Naive thymus-derived CD4-positive, alpha-beta T cell (primary cell): ENCODE measurements at places on chromosomes 1 and 21. TPM values are rescaled to one million over a fixed set of nuclear protein-coding genes. Genes with fewer than 3 reads are reported as not detected.

DNA sequence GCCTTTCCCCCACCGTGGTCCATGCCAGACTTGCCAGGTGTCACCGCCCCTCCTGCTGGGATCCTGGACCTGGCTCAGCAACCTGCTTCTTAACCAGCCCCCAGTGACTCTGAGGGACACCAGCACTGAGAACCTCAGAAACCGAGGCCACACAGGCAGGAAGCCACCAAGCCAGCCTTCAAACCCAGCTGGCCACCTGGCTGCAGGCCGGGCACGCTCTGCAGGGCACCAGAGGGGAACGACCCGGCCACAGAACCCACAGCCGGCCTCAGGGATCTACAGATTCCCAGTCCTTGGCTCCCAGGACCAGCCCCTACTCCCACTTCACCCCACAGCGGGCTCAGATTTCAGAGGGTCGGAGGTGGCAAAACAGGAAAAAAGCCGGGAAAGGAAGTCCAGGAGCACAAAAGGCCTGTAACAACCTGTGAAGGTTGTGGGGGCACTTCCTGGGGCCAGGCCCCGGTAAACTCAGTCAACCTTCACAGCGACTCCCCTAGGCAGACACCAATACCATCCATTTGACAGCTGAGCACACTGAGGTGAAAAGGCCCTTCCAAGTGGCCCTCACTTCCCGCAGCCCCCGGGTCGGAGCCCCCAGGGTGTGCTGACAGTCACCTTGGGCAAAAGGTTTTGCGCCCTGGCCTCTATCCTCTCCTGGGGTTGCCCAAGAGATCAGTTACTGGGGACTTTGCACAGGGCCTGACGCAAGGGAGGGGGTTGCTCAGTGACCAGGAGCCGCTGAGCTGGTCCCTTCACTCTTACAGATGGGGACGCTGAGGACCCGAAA, 14.1 kb downstream of the RUNX3 start:
- no peak for DNase-seq

GRCh38 chr1:183593356-183593755, 3.1 kb upstream of the NCF2 start:
- DNase-seq = no peak

DNA sequence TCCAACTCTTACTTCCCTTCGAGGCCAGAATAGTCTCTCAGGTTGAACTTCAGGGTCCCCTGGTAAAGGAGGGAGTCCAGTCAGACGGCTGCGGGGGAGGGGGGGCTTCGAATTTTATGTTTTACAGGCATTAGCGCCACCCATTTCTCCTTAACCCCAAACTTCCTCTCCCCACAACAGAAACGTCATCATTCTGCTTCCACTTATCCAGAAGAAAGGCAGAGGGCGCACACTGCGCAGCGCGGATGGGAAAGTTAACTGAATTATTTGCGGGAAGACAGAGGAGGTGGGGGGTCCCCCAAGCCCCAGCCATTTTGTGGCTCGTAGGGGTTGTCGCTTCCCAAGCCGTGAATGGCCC, 529 bp upstream of the PRMT2 start:
- no peak for DNase-seq

The MAP3K7CL gene
- 6.8 TPM for polyA plus RNA-seq

GRCh38 chr1:205576805-205577761, 54.7 kb downstream of the ELK4 start:
- DNase-seq = no peak

DNA sequence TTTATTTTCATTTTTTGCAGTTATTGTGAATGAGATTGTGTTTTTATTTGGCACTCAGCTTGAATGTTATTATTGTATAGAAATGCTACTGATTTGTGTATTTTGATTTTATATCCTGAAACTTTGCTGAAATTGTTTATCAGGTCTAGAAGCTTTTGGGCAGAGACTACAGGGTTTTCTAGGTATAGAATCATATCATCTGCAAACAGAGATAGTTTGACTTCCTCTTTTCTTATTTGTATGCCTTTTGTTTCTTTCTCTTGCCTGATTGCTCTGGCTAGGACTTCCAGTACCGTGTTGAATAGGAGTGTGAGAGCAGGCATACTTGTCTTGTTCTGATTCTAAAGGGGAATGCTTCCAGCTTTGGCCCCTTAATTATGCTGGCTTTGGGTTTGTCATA, 27.3 kb downstream of the ZNF691 start:
- no peak for DNase-seq

GRCh38 chr1:2027961-2028583, 8.9 kb downstream of the GABRD start:
- DNase-seq = no peak

The GBP6 gene
- not detected for polyA plus RNA-seq

- DNase-seq = no peak
Measured at GRCh38 chr1:48576565-48576964, 104.6 kb upstream of the SPATA6 start.

The HNRNPCL1 gene
- not detected for polyA plus RNA-seq

The EDN2 gene
- not detected for polyA plus RNA-seq

- peak; percentile 53 for DNase-seq
Measured at GRCh38 chr1:61588736-61589672, 135.9 kb downstream of the TM2D1 start.

- no peak for DNase-seq
Measured at GRCh38 chr1:206136241-206136640, 19.1 kb upstream of the AVPR1B start.

- no peak for DNase-seq
Measured at GRCh38 chr1:178579562-178579961, 66.7 kb downstream of the TEX35 start.

DNA sequence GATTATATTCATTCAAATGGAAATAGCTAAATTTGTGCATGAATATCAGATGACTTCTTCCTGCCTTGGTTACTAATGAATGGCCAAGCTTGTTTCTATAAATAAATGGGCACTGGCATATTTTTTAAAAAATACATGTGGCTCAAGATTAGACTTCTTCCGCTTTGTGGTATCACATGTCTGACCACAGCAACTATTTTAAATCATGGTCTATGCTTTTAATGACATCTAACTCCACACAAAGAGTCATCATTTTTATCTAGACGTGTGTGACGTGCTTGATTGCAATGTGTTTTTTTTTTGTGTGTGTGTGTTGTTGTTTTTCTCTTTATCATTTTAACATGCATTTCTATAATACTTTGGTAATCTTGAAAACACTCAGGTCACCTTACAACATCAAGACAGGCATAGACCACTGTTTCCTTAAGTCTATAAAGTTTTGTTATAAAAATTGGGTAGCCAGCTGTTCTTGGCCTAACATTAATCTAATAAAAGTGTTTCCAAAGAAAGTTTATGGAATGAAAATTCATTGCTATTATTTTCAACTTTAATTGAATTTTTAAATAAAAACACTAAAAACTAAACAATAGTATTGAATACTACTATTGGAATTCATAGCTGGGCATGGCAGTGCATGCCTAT, 29.5 kb downstream of the RGS1 start:
- DNase-seq = no peak

- no peak for DNase-seq
Measured at GRCh38 chr1:230517786-230518185, 91.7 kb upstream of the PGBD5 start.

DNA sequence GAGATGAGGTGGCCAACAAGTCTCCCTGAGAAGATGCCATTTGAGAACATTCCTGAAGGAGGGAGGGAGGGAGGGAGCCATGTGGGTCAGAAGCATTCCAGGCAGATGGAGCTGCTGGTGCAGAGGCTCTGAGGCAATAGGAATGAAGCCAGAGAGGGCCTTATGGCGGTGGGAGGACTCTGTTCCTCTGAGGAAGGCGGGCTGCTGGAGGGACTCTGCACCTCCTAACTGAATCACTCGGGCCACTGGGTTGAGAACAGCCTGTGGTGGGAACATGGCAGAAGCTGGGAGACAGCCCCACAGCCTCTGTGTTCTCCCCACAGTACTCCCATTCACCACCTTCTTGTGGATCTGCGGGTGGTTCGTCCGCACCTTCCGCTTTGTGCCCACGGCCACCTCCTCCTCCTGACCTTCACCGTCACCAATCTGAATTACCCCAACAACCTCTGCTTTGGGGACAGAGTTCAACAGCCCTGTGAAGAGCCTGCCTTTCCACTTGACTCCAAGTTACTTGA, 2.4 kb upstream of the TMEM125 start:
- DNase-seq = no peak

DNA sequence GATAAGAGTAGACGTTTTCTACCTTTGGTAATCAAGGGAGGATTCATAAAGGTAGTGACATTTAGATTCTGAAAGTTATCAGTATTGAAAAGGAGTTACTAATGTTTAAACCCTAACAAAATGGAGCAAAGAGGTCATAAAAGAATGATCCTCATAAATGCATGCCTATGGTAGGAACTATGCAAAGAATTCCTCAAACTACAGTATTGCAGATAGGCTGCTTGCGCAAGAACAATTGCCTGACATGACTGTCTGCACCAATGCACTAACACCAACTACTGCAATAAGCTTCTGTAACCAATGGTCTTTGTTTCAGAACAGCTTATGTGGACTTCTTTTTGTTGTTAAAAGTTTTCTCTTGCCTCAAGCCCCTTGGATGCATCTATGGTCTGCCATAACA, 597.3 kb upstream of the ADGRL4 start:
- no peak for DNase-seq

DNA sequence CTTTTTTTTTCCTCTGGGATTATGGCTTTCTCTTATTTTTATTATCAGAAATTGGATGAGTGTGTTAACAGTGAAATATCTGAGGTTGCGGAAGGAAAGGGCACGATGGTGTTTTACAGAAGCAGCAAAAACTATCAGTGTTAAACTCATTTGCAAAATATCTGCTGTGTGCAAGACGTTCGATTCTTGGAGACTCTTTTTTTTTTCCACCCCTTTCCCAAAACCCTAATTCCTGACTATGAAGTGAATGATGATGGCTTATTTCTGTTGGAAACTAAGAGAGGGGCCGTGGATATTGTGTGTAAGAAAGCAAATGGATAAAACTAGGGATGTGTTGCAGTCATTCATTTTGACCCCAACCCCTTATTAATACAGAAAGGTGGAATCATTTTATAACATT, 677 bp downstream of the NCAM2 start:
- DNase-seq = no peak

DNA sequence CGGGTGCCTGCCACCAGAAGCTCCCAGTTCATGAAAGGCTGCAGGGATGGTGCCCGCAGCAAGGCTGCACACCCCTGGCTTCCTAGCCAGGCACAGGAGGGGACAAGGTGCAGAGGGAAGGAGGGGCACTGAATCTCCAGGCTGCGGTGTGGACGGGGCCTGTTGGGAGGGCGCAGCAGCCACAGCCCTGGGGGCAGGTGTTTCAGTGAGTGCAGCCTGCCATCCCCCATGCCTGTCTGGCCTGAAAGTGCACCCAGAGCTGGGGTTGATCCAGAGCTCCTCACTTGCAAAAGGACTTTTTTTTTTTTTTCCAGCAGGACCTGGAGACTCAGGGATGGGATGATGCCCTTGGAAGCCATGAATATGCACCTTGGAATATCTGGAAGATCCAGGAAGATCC, 153.7 kb upstream of the C1orf174 start:
- no peak for DNase-seq

GRCh38 chr1:156067262-156067661, 6.3 kb downstream of the RAB25 start:
- DNase-seq = no peak

GRCh38 chr1:235625340-235625739, 24.2 kb downstream of the GNG4 start:
- no peak for DNase-seq

DNA sequence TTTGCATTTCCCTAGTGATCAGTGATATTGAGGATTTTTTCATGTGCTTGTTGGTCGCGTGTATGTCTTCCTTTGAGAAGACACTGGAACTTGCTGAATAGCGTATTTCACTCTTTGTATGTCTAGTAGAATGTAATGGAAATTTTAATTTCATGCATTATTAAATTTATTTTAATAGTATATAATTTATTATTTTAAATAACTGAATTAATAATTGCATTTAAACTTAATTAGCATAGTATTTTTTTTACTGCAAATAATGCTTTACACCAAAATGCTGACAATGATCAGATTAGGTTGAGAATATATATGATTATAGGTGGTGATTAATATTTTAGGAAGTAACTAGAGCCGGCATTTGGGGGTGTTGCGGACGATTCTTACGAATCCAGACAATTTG, 10.5 kb upstream of the MTARC1 start:
- DNase-seq = no peak

DNA sequence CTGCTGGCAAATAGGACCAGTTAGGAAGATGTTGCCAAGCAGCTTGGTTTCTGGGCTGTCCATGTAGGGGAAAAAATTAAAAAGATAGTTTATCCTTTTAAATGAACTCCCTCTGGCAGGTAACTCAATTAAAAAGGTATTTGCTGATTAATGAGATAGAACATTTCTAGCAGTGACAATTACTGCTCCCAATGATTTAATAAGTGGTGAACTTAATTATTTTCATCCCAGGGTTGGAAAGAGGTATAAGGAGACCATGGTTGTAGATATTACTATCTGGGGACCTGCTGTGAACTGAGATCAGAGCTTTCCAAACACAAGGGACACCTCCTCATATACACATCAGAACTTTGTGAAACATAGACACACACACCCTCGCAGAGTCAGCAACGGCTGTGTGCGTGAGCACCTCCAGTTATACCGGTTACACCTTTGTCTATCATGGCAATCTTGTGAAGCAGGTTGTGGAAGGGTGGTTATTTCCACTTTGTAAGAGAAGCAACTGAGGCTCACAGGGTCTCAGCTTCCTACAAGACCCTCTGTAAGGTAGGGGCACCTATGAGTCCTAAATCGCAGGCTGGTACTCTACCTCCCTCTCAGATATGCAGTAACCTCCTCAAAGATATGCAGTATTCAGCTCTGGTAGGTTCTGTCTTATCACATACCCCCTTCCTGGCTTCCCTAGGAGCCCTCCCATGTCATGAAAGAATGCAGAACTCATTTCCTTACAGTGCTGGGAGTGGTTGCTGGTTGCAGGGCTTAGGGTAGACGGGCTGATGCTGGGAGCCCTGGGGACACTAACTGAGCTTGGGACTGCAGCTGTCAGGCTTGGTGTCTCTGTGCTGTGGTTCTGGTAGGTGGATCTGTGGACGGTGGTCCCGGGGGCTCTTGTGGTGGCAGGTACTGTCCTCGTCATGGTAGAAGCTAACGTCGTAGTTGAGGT, 18.5 kb upstream of the MAGOH start:
- DNase-seq = no peak

The CIART gene
- 2.0 TPM for polyA plus RNA-seq

DNA sequence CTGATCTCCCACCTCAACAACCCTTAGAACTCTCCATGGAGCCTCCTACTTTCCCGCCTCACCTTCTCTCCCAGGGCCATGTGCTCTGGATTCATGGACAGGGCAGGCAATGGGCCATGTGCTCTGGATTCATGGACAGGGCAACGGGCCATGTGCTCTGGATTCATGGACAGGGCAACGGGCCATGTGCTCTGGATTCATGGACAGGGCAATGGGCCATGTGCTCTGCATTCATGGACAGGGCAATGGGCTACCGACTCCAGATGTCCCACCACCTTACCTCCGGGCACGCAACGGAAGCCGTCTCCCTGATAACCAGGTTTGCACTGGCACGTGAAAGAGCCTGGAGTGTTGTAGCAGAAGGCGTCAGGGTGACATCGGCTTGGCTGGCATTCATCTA, 53.2 kb downstream of the NID1 start:
- no peak for DNase-seq

GRCh38 chr1:86289161-86289560, 107.0 kb downstream of the ODF2L start:
- DNase-seq = no peak
